ENCODE measurements at places on chromosomes 12 and 14. TPM values are rescaled to one million over a fixed set of nuclear protein-coding genes. Genes with fewer than 3 reads are reported as not detected.

DNA sequence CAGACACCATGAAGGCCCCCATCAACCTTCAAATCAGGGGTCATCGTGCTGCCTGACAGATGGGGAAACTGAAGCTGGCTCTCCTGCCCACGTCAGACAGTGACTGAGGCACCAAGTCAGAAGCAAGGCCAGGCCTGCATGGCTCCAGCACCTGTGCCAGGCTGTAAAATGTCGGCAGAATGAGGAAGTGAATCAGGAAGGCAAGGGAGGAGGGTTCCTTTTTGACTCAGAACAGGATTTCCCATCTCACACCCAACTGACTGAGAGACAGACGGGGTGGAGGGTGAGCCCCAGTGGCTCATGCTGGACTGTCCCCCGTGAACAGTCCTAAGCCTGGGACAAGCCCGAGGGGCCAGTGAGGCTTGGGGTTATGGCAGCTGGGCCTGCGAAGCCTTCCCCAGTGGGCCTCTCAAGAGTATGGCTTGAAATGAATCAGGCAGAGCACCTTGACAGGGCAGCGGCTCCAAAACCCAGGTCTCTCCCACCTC lies 20.9 kb downstream of the SYNE3 start:
- no peak overlapping the region for H3K27ac ChIP-seq
- H3K27me3 ChIP-seq, result no peaks in the 10 kb centered on the region
- DNase-seq, result no peak
- H3K4me3 ChIP-seq, result no peak overlapping the region
- no peaks in the 10 kb centered on the region for H3K36me3 ChIP-seq
- H3K4me1 ChIP-seq, result peaks cover 15% of the 10 kb centered on the region

DNA sequence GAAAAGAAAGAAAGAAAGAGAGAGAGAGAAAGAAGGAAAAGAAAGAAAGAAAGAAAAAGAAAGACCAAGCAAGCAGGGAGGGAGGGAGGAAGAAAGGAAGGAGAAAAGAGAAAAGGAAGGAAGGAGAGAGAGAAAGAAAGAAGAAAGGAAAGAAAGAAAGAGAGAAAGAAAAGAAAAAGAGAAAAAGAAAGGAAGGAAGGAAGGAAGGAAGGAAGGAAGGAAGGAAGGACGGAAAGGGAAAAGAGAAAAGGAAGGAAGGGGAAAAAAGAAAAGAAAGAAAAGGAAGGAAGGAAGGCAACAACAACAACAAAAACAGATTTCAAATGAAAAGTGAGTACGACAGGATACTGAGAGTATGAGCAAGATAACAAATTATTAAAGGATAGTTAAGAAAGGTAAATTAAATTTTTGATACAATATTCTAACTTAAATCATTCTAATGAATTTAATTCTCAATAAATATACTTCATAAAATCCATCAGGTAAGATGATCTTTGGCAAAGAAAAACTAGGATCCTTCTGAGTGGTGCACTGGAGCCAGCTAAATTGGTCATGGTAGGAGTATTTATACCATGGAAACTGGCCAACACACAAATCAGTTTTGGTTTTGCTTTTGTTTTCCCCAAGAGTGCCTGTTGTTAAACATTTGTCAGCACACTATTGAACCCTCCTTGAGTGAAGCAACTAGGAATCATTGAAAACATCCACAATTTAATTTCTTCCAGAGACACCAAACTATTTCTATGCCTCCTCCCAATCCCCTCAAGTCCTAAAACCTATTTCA lies 56.1 kb upstream of the DYRK2 start:
- peak; percentile 67 for DNase-seq
- no peaks in the 10 kb centered on the region for H3K27me3 ChIP-seq

- DNase-seq, result peak; percentile 26
- peaks cover 96% of the 10 kb centered on the region for H3K36me3 ChIP-seq
- H3K4me1 ChIP-seq, result peaks cover 6% of the 10 kb centered on the region
- H3K27me3 ChIP-seq, result no peaks in the 10 kb centered on the region
Measured at GRCh38 chr12:71639341-71639760, 24.3 kb downstream of the ZFC3H1 start.

- no peak overlapping the region for H3K27ac ChIP-seq
- no peaks in the 10 kb centered on the region for H3K36me3 ChIP-seq
- H3K4me1 ChIP-seq, result no peaks in the 10 kb centered on the region
- H3K4me3 ChIP-seq, result no peak overlapping the region
- DNase-seq, result no peak
Measured at GRCh38 chr12:109618082-109618481, 44.5 kb downstream of the MVK start.

The KERA gene
- not detected for total RNA-seq
